Thymus (tissue), 14 donors: ENCODE measurements at places on chromosomes 3 and 15. TPM values are rescaled to one million over a fixed set of nuclear protein-coding genes. Genes with fewer than 3 reads are reported as not detected.

Gene MYO5C
- 3.0 TPM for polyA plus RNA-seq

Gene SPINT1
- 33.8 TPM for polyA plus RNA-seq

Gene SOX2
- polyA plus RNA-seq, result 3.1 TPM

Gene ACKR2
- 0.82 TPM for polyA plus RNA-seq

Gene DTWD1
- polyA plus RNA-seq, result 30.4 TPM

Gene GOLGA6B
- not detected for polyA plus RNA-seq

Gene ECE2
- polyA plus RNA-seq, result not detected
